Activated CD4-positive, alpha-beta T cell treated with anti-CD3 and anti-CD28 coated beads for 24 hours (primary cell): ENCODE measurements at places on chromosomes 5 and 9.

GRCh38 chr5:95800553-95800952 lies 22.0 kb downstream of the GLRX start:
- DNase-seq: no peak

DNA sequence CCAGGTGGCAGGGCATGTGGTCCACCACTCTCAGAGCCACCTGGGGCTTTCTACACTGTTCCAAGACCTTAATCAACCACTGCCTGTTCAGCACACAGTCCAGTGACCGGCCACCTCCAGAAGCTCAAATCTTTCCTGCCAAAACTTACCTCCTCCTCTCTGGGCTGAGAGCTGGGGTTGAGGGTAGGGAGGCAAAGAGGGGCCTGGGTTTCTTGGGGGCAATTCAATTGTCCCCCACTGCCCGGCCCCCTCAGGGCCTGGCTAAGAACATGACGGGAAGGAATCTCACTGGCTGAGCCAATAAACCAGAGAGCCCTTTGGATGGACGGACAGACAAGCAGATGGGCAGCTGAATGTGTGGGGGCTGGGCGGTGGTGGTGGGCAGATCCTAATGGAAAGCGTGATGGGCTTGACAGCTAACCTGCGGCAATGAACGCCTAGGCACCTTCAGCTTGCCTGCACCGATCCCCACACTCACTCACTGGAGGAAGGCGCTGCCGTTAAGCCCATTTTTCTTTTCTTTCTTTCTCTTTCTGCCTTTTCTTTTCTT lies 5.4 kb downstream of the NR5A1 start:
- DNase-seq: no peak

DNA sequence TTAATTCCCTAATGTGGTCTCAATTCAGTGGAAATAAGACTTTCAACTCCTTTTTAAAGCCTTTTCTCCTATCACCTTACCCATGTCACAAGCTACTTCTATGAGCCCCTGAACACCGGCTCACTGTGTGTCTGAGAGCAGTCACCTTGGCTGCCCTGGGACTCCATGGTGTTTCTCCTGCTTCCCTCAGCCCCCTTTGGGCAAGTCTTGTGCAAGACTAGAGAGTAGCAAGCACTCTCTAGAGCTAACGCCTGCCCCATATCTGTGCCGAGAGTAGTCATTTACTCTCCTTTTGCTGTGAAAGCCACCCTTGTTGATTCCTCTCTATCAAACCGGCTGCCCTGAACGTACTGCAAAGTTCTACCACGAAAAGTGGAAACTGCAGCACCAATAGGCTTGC lies 77.9 kb upstream of the DAB2 start:
- DNase-seq: no peak

- no peak for DNase-seq
Measured at GRCh38 chr9:91817493-91818224, 132.4 kb downstream of the ROR2 start.

DNA sequence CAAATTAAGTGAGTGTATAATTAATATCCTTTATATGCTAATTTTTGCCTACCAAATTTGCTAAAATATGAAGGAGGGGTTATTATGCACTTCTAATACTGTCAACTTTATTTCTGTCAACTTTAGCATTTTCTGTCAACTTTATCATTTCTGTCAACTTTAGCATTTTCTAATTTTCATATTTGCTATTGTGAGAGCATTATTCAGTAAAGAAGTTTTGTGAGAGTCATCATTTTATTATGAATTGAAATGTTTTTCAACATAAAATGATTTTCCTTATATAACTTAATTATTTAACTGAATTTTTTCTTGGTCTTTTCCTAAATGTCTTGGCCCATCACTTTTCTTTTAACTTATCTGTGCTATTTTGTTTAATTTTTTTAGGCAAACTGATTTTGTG lies 58.2 kb downstream of the FBXO4 start:
- no peak for DNase-seq

DNA sequence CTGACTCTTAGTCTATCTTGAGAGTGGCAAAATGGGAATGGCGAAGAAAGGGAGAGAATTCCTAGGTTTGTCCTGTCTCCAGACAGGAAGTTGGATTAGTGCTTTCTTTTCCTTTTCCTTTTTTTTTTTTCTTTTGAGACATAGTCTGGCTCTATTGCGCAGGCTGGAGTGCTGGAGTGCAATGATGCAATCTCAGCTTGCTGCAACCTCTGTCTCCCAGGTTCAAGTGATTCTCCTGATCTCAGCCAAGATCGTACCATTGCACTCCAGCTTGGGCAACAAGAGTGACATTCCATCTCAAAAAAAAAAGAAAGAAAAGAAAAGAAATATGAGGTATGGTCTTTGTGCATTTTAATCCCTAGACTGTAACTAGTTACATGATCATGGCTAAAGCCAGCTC lies 12.6 kb upstream of the KIF27 start:
- DNase-seq: no peak

DNA sequence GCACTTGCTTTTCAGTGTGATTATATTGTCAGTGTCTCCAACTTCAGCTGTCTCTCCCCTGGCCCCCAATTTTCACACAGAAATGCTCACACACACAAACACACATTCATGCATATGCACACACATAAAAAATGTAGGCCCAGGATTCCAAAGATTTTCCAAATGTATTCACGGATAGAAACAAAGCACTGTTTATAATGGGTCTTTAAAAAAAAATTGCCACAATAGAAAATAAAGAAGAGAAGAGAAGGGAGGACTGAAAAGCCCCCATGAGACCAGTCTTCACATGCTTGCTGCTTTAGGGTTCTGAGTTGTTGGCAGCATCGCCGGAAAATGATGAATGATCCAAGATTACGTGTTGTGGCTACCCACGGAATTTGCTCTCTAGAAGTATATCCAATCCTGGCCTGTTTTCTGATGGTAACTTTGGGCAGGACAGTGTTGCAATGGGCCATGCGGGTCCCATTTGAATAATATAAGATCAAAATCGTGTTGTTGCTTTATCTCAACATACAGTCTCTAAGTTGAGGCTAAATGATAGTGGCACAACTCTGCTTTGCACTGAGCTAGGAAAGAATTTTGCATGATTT lies 36.2 kb upstream of the ACO1 start:
- DNase-seq: no peak

- no peak for DNase-seq
Measured at GRCh38 chr9:99368341-99369326, 146.6 kb downstream of the SEC61B start.

- no peak for DNase-seq
Measured at GRCh38 chr9:116870566-116870965, 183.5 kb downstream of the TRIM32 start.

GRCh38 chr9:107733523-107733894 lies 243.9 kb upstream of the KLF4 start:
- DNase-seq: no peak
